ENCODE measurements at places on chromosomes 2 and 18.

GRCh38 chr2:66888791-66889631, 454.1 kb downstream of the MEIS1 start:
- DNase-seq: no peak

DNA sequence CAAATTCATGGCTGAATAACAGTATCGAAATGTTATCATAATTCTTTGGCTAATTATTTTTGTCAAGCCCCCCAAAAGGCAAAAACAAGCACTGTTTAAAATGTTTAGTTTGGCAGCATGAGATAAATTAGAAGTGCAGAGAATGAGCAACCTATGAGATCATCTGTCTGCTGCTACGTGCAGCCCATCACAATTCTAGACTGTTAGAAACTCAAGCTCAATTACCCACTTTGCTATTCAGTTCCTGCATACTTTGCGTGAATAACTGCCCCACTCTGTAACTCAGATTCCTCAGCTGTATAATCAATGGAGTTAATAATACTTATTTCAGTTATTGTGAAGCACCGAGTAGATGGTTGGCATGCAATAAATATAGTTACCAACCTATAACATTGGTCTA, 1181.9 kb downstream of the DPP10 start:
- DNase-seq: no peak

DNA sequence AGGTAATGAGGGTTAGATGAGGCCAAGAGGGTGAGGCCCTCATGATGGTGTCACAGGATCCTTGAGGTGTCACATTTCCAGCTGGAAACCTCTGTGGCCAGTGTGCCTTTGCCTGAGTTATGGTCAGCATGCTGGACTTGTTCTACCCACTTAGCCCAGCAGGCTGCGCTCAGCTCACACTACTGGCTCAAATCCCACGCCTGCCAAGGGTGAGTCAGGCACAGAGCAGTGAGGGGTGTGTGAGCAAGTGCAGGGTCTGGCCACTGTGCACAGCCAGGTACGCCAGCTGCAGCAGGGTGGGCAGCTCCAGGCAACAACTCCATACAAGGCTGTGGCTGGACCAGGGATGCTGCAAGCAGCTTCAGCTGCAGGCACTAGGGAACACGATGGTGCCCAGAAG, 616.6 kb upstream of the FSHR start:
- DNase-seq: no peak

DNA sequence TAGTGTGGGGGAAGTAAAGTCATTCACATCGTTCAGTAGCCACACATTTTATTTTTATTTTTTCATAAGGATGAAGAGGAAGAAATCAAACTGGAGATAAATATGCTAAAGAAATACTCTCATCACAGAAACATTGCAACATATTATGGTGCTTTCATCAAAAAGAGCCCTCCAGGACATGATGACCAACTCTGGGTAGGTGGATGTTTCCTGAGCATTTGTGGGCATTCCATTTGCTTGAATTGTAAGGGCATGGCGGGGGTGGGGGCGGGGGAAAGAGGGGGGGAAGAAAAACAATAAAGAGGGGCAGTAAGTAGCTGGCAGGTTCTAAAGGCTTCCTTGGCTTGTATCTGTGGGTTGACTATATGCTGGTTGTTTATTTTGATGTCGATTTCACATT, 126.4 kb downstream of the MAP4K4 start:
- DNase-seq: no peak

GRCh38 chr18:37403100-37403781, 162.4 kb downstream of the CELF4 start:
- DNase-seq: no peak

GRCh38 chr2:68900496-68901198, 29.4 kb upstream of the BMP10 start:
- no peak for DNase-seq

GRCh38 chr2:6578416-6578815, 287.3 kb downstream of the CMPK2 start:
- no peak for DNase-seq

GRCh38 chr2:113376913-113377445, 60.5 kb upstream of the ZNG1B start:
- DNase-seq: no peak

- DNase-seq: no peak
Observed at GRCh38 chr18:75124991-75125381, 84.0 kb downstream of the PTGR3 start.

- no peak for DNase-seq
Observed at GRCh38 chr2:190663348-190663747, 14.5 kb downstream of the NAB1 start.

DNA sequence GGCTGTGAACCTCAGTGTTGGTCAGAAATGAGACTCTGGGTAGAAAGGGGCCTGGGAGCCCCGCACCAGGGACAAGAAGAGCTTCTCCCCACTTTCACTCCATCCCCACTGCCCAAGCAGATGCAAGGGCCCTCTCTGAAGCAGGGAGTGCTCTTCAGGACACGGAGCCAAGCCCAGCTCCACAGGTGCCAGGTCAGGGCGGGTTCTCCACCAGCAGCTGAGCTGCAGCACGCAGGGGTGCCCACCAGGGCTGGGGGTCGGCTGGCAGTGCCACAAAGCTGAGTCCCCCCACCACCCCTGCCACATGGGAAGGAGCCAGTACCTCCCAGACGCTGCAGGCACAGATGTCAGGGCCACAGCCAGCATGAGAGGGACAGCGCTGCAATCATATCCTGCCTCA, 106.2 kb downstream of the INHBB start:
- no peak for DNase-seq

DNA sequence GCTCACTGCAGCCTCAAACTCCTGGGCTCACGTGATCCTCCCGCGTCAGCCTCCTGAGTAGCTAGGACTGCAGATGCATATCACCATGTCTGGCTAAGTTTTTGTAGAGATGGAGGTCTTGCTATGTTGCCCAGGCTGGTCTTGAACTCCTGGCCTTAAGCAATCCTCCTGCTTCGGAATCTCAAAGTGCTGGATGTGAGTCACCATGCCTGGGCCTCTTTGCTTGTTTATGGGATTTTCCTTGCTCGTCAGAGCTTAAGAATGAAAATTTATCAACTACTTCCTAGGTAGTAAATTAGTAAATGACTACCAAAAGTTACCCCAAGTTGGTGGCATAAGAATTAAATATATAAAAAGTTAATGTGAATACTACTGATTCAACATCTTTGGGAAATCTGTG, 51.0 kb downstream of the ACTR3 start:
- no peak for DNase-seq

DNA sequence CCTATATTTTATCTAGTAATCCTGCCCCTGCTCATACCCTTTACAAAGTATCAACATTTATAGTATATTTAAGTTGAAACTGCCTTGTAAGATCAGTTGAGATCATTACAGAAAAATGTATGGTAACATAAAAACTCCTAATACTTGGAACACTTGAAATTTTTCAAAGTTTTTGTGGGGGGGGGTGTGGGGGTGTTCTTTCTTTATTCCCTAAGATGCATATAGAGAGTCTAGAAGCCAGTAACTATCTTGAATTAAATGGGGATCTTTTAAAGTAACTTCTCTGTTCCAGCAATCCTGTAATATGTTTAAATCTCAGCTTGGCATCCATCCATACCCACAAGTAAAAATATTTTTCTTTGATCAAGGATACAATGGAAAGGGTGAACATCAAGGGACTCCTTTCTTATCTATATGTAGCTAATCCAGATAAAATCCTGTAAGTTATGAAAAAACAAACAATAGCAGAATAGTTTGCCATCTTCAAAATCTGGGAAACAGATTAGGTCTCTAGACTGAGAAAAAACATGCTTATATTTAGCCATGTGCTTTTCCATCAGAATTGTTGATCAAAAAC, 455.3 kb downstream of the MEIS1 start:
- DNase-seq: no peak

DNA sequence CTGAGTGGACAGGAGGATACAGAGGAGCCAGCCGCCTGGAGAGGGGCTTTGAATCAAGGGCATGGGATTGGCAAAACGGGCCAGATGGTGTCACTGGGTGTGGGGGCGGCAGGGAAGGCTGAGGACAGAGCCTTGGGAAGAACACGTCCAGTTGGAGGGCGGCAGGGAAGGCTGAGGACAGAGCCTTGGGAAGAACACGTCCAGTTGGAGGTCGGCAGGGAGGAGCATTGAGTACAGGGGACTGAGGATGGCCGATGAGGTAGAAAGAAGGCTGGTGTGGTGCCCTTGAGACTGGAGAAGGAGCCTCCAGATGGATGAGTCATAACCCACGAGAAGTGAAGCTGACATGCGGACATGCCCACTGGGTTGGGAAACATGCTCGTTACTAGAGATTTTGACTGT, 4.5 kb downstream of the HES6 start:
- no peak for DNase-seq

DNA sequence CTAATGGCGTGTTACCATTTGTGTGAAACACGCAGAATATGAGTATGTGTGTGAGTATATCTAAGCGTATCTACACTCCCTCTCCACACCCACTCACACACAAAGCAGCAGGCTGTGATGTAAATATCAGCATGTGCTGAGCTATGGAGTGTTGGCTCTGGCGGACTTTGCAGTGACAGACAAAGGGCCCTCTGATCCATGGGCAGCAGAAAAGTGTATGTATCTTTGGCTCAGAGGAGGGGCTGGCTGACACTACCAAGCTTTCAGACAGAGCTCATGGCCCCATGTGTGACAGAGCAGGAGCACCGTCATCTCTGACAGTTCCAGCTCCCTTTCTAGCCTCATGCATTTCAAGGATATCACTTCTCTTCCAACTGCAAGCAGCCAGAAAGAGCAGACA, 57.2 kb upstream of the ASB18 start:
- no peak for DNase-seq

GRCh38 chr2:212193056-212193455, 345.5 kb downstream of the ERBB4 start:
- no peak for DNase-seq

DNA sequence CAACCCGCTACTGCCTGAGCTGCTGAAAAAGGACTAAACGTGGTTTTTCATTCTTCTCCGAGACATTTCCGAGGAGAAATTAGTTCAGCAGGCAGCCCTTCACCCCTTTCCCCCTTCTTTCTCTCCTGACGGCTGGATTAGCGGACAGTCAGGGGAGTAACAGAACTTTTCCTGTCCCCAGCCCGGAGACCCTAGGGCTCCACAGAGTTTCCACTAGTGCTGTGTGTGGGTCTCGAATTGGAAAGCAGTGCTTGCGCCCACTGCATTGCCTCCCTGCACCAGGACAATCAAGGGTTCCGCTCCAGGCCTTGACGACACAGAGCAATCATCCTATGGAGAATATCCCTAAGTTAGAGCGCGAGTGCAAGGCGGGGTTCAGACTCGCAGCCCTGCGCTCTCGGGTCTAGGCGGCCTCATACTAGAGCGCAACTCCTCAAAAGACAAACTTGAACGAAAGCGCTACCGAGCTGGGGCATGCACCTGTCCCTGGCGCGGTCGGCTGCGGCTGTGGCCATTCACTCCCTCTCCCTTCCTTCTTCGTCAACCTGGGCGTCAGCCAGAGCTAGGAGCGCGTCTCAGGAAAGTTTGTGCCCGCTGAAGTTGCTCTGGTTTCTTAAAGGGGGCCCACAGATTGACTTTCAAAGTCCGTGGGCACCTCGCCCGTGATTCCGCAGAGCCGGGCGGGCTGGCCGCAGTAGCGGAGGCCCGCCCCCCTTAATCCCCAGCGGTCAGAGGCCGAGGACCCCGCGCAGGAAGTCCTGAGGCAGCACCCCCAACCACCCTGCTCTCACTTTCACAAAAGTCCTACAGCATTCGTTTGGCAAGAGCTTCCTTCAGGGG, 801 bp downstream of the OSR1 start:
- DNase-seq: no peak

DNA sequence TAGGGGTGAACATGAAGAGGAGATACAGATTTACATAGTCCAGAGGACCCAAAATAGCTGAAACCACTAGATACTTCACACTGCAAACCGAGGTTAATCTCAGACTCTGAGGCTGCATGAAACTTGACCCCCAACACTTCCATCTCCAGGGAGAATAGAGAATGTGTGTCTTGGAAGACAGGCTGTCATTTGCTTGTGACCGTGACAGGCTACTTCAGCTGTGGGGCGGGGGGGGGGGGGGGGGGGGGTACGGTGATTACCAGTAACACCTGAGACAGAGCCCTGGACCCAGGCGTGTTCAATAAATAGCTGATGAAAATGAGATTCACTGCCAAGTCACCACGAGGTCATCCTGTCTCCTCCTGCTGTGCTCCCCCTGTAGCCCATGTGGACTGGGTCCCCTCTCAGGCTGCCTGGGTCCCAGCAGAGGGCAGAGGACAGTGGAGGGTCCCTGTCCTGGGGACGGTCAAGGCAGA, 5.7 kb upstream of the KLHL29 start:
- no peak for DNase-seq

GRCh38 chr18:46748466-46748865, 8.4 kb downstream of the ST8SIA5 start:
- no peak for DNase-seq

GRCh38 chr2:112136096-112136495, 2.1 kb upstream of the FBLN7 start:
- no peak for DNase-seq

DNA sequence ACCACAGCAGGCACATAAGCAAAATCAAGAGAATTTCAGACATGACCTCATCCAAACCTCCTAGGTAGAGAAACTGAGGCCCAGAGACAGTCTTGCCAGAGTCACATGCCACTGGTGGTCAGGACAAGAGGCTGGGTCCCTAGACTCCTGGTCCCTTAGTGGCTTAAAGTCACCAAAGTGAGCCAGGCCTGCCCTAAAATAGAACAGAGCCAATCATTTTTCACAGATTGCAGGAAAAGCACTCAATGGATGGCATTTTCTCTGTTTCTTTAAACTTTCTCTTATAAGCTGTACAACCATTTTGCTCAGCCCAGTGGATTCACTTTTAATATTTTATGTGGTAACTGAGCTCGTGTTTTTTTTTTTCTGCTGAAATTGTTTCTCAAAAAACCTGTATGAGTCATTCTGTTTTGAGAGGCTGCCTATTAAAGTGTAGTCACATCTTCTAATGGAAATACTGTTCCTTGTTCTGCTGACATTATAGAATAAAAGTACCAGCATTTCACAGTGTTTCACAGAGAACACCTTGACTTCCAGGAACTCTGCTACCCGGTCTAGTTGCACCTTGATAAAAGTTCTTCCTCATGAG, 29.6 kb downstream of the STEAP3 start:
- no peak for DNase-seq

DNA sequence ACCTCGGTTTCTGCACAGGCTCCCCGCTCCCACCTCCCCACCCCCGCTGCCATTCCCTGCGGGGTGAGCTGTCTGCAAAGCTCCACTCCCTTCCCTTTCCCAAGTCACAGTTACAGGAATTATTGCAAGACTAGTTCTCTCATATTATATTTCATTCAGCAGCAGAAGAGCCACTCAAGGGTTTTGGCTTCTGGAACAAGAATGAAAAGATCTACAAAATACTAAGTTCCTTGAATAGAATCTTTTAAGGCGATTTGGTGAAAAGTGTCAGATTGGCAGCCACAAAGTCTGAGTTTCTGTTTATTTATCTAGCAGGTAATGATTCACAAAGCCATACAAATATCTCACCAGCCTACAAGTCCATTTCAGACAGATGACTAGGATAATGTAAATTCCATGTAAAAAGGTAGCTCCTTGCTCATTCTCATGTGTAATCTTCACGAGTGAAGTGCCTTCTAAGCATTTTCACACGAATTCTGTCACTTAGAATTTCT, 221.9 kb upstream of the RBBP8 start:
- DNase-seq: no peak

GRCh38 chr2:236618370-236618769, 48.7 kb downstream of the ACKR3 start:
- DNase-seq: no peak

Measured in CD8-positive, alpha-beta T cell (primary cell).